Posterior cingulate gyrus (tissue), 11 donors: ENCODE measurements at places on chromosomes 16 and 17.

- no peak for DNase-seq
These were observed 70.2 kb downstream of the HIC1 start for GRCh38 chr17:2125013-2125535.

GRCh38 chr17:27793906-27794569 is 6.3 kb downstream of the NOS2 start:
- peak; percentile 41 for DNase-seq

- DNase-seq: peak; percentile 8
These were observed 18.6 kb downstream of the KCTD2 start for GRCh38 chr17:75065562-75066151.

DNA sequence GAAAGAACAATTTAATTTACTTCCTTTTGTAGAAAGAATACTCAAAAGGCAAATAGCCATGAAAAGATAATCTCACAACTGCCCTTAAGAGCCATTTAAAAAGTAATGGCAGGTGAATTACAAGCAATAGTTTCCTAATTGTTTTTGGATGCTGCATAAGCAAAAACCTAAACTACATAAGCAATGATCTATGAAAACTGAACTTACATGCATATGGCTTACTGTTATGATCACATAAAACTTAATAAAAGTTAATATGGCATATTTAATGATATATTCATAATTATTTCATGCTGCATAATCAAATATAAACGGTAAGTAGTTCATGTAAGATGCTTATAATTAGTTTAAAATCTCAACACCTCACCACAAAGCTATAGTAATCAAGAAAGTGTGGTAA is 18.6 kb downstream of the BRCA1 start:
- DNase-seq: no peak

GRCh38 chr16:11636172-11636721 is 32.0 kb upstream of the SNN start:
- no peak for DNase-seq

GRCh38 chr17:56812901-56813388 is 20.8 kb downstream of the C17orf67 start:
- no peak for DNase-seq

GRCh38 chr17:83085103-83085502 is 5.7 kb downstream of the METRNL start:
- DNase-seq: no peak

DNA sequence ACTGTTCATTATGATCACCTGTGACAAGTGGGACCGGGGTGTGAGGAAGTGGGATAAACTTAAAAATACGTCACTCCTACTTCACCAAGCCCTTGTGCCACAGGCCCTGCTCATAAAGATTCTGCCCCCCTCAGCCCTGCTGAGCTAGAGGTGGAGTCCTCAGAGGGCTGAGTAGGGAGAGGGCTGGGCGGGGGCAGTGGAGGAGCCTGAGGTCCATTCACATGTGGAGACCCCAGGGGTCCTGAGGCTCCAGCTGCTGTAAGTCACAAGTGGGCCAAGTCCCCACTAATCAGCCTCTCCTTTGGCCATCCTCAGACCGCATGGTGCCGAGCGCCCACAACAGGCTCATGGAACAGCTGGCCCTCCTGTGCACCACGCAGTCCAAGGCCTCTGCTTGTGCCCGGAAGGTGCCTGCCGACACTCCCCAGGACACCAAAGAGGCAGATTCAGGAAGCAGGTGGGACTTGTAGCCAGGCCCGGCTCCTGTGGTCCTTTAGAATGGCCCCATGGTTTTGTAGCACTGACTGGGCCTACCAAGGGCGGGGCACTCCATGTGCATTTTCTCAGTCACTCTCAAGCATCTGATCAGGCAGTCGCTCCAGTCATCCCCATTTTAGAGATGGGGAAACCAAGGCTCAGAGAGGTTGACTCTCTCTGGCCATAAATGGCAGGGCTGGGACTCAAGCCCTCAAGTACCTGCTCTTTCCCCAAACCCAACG is 10.4 kb downstream of the DNAAF8 start:
- DNase-seq: no peak

- DNase-seq: no peak
These were observed 273.8 kb downstream of the C16orf95 start for GRCh38 chr16:87043231-87044031.

- DNase-seq: no peak
These were observed 3.1 kb upstream of the CIAO3 start for GRCh38 chr16:743794-744500.
